ENCODE measurements at places on chromosomes 2 and 18.

DNA sequence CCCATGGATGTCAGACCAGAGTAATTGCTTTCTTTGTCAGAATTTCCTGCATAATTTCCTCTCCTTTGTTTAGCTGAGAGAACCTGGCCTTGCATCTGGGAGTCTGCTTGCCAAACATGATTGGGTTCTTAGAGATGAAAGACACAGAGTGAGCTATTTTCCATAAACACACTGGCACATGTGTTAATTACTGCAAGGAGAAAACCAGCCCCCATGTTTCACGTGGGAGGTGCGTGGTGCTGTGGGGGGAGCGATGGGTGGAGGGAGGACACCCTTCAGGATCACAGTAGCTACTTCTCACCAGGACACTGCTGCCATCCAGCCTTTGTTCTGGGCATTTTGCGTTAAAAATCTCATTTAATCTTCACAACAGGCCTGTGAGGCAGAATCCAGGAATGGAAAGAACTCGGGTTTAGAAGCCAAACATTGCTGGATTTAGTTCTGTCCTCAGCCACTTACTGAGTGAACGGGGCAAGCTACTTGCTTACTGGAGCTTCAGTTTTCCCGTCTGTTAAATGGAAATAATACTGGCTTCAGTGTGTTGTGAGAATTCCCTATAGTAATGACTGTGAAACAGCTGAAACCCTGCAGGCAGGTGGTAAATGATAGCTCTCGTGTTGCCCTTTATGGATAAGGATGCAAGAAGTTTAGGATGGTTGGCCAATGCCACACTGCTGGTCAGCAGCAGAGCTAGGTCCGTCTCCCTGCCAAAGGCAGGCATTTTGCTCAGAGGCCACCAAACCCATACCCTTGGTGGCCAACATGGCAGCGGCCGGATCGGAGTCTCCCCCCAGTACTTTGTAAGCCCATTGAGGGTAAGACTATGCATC is 100.1 kb upstream of the ASAP2 start:
- DNase-seq: no peak

DNA sequence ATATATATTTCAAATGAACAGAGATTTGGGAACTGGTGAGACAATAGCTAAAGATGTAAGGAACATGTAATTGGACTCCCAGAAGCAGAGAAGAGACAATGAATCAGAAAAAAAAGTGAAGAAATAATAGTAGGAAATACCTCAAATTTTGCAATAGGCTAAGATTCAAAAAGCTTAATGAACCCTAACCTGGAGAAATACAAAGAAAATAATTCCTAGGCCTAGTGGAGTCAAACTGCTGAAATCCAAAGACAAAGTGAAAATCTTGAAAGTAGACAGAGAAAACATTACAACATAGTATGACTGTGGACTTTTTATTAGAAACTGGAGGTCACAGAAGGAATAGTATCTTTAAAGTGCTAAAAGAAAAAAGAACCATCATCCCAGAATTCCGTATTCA is 76.7 kb downstream of the LAMA3 start:
- no peak for DNase-seq

DNA sequence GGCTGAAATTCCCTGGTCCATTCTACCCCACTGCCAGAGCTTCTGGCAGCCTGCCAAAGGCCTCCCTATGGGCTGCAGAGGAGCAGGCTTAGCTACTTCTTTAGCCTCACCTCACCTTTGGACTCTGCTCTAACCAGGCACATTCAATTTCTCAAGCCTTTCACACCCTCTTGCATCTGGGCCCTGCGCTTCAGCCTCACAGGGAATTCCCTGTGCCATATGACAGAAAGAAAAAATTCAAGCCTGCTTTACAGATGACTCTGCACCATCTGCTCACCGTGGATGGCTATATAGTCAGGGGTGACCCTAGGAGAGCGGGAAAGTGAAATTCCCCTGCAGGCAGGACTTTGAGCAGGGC is 62.5 kb downstream of the REEP1 start:
- DNase-seq: no peak

- no peak for DNase-seq
Measured at GRCh38 chr18:7479756-7480155, 87.4 kb upstream of the PTPRM start.

DNA sequence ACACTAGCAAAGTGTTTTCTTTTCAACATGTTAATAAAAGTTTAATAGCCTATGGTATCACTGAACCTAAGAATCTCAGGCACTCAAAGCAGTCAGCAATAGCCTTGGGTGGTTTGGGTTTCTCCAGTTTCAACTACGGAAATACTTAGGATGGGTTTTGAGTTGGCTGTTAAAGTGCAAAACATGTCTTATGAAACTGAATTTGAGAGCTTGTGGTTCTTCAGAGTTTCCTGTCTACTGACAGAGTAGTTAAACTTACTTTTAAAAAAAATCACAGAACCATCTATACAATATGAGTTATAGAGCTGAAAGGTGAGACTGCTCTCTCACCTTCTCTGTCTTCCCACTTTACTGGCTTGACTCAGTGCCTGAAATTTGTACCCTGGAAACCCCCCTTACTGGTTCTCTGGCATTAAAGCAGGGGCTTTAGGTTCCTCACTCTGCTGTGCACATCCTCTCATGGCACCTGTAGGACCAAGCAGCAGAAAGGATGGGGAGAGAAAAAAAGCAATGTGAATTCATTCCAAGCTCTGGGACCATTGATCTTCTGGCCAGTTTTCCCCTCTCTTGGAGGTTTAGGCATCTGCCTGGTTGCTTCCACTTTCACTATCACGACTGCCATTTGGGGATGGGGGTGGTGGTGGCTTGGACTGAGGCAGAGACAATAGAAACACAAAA is 18.1 kb downstream of the CCDC141 start:
- peak; percentile 35 for DNase-seq

- peak; percentile 28 for DNase-seq
Measured at GRCh38 chr2:17518212-17519154, at the start of gene RAD51AP2. Gene RAD51AP2, minus strand, starts transcription at chr2:17518440. Its CDS starts 25 bp downstream, at chr2:17518415.

DNA sequence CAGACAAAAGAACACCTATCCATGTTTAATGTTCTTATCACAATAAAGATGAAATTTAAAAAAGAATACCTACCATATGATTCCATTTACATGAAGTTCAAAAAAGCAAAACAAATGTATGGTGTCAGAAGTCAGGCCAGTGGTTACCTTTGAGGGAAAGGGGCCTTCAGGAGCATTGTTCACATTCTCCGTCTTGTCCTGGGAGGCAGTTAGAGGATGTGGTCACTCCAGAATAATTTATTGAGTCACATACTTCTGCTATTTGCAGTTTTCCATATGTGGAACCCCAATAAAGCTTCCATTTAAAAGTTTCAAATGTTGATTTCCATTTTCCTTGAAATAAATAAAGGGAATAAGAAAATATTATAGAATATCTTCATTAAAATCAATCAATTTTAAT is 41.6 kb upstream of the POU3F3 start:
- no peak for DNase-seq

DNA sequence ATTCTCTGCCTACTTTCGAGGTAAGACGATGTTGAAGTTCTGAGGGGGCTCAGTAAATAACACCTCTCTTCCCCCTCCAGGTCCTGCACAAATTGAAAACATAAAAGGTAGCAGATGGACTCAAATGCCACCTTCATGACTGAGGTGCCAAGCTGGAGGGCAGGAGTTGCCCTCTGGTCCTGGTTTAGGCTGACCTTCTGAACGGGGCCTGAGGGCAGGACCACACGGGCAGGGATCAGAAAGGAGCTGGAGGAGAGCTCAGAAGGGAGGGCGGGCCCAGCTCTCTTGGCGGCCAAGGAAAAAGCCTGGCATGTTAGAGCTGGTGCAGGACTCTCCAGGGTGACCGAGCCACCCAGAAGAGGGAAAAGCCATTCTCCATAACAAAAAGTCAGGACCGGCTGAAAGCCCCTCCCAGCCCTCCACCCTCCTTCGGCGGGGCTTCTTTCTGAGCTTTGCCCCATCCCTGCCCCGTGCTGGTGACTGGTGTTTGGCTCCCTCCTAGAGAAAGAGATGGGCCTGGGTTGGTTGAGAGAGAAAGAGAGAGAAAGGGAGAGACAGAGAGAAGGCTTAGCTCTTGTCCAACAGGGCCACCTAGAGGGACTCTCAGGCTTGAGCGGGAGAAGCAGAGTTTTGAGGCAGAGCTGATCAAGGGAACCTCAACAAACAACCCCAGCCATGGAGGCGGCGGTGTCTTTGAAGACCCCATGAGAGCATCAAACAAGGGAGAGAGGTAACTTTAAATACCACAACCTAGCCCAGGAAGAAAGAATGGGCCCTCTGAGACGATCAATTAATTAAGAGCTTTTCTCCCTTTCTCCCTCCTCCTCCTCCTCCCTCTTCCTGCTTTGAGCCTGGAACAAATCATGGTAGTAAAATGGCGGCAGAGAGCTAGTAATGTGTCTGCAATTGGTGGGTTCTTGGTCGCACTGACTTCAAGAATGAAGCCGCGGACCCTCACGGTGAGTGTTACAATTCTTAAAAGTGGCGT is 50.8 kb downstream of the WIPF1 start:
- DNase-seq: peak; percentile 12

DNA sequence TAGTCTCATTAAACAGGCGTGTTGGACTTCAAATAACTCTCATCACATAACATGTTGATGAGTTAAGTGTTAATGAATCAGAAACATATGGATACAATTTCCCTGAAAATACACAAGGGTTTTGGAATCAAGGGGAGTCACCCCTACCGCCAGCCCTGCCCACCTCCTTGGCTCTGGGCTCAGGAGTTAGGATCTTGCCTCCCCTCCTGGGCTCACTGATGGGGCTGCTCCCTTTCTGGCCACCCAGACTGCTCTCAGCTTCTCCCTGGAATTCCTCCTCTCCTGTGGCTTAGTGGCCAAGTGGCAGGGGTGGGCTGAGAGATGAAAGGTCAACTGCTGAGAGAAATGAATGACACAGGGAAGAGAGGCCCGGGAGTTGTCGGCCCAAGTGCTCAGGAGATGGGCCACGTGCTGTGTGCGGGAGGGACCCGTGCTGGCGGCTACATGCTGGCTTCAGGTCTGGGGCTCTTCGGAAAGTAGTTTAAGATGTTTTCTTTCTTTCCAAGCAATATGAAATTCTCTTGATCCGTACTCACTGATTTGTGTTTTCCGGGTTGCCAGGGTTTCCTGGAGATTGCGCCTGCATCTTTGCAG is 55.8 kb upstream of the TNP1 start:
- DNase-seq: no peak

GRCh38 chr2:183998041-183998796 is 600.1 kb upstream of the ZNF804A start:
- no peak for DNase-seq

GRCh38 chr18:5627776-5628511 is 84.1 kb upstream of the EPB41L3 start:
- DNase-seq: no peak

GRCh38 chr2:36756438-36756837 is 59.9 kb downstream of the VIT start:
- DNase-seq: no peak

DNA sequence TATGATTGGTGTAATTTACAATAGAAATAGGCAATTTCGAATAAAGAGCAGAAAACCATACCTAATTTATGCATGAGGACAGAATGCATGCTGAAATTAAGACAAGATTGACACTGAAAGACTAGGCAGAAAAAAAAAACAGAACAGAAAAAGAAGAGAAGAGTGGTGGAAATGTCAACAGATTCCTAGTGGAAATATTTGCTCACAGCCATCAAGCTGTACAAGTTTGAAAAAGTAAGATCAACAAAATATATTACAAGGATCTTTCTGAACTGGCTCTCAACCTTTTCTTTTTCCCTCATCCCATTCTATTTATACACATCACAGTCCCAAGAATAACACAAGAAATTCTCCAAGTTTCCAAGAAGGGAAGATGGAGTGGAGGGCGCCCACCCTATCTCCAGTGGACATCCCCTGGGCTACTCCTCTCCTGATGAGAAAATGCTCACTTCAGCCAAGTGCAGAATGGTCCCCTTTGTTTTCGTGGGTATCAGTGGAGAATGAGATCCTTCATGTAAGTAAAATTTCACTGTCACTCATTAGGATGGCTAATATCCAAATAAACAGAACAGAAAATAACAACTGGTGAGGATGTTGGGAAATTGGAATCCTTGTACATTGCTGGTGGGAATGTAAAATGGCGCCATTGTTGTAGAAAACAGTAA is 51.0 kb upstream of the ZNF532 start:
- no peak for DNase-seq

GRCh38 chr2:164933671-164934189 is 21.6 kb downstream of the SLC38A11 start:
- DNase-seq: no peak

DNA sequence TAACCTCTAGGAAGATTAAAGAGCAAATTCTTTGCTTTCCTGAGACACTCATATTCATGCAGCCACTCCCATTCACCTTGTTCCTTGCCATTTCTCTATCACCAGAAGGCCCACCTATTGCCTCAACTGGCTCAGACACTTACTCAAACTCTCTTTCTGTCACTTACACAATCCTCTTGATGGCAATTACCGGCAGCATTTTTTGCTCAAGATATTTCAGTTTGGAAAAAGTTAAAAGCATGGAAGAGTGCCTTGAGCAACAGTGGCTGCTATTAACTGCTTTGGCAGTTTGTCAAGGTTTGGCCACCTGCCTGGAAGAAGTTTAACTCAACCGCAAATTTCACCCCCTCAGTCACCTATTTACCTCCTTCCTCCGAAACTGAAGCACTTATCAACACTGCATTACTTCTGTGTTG is 1104.0 kb upstream of the PIK3C3 start:
- no peak for DNase-seq

GRCh38 chr2:197168705-197169104 is 141.9 kb downstream of the ANKRD44 start:
- DNase-seq: no peak

DNA sequence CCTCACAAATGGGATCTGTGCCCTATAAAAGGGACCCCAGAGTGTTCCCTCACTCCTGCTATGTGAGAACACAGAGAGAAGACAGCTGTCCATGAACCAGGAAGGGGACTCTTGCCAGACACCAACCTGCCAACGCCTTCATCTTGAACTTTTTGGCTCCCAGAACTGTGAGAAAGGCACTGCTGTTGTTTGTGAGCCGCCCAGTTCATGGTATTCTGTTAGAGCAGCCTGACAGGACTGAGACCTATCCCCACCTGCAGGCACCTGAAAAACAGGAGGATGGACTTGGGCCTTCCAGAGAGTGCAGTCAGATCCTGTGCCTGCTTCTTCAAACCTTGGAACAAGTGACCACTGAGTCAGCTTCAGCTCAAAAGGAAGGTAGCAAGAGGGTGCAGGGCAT is 51.4 kb downstream of the CRACDL start:
- no peak for DNase-seq

DNA sequence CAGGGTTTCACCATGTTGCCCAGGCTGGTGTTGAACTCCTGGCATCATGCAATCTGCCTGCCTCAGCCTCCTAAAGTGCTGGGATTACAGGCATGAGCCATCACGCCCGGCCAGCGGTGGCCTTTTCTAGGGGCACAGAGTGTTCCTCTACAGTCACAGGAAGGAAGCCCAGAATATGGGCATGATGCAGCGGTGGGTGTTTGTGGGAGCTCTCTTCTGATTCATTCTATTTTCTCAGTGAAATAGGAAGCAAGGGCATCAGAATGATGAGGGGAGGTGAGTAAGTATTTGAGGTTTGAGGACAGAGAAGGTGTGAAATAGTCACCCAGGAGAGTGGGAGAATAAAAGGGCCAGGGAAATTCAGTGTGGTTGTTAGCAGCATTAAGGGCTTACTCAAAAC is 70.3 kb upstream of the PSME4 start:
- no peak for DNase-seq
